ENCODE measurements at places on chromosomes 7 and 10.

DNA sequence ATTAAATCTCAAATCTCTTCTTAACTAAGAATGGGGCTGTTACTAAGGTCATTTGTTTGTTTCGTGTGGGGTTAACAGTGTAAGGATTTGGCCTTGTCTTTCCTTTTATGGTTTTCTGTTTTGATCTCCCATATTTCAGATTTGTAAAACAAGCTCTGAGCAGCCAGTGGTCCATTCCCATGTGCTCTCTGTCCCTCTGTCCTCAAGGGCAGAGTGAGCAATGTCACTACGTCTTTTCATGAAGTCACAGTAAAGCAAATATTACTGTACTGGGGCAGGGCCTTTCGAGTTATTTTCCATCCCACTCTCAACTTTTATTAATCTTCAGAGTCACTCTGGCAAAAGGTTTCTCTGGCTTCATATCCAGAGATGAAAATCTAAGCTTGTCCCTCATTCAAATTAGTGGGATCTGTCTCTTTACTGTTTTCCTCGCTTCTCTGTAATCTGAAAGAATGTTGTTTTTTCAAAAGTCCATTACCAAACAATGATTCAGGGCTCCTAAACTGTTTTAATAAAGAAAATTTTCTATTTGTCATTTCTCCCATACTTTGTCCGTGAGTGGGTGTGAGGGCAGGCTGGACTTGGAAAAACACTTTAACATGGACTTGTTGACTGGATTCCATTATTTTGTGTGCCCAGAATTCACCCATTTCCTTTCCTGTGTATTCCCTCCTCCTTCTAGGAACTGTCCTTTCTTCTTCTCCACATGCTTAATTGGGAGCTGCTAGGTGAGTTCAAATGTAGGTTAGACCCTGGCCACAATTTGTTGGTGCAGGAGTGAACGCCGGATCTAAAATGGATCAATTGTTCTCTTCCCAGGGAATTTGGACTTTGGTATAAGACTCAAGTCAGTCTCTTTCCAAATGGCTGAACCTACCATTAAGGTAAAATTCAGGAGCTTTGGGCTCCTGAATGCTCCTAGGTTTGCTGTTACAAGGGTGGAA, 42.1 kb upstream of the NAMPT start:
- no peak for DNase-seq

GRCh38 chr10:109835257-109835656, 88.1 kb downstream of the XPNPEP1 start:
- DNase-seq = no peak

GRCh38 chr7:20529260-20529659, 86.2 kb upstream of the ABCB5 start:
- no peak for DNase-seq

DNA sequence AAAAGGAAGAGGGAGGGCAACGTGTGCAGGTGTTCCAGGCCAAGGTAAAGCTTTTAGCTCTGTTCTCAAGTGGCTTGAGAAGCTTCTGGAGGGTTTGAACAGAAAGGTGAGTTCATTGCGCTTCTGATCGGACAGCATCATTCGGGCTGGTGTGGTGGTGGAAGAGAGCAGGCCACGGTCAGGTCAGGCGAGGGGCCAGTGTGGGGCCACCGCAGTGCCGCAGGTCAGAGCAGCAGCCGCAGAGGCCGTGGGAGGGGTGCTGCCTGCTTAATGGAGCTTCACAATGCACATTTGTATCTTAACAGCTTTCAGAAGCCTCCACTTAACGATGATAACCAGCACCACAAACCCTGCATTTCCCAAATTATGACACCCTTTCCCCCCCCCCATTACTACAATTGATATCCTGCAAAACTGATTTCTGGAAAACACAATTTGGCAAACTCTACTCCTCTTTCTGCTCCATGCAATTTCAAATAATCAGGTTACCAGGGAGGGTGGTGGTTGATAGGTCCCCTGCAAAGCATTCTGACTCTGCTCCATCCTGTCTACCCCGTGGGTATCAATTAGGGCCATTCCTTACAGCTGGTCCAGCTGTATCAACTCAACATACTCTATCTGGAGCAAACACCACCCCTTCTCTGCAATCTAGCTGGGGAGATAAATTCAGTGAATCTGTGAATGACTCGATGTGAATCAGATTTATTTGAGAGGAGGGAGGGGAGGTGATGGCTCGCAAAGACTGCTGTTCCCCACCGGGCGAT, 162.9 kb downstream of the ACTR3B start:
- no peak for DNase-seq

- DNase-seq = no peak
These were observed 1.3 kb downstream of the LCOR start for GRCh38 chr10:96833220-96834001.

DNA sequence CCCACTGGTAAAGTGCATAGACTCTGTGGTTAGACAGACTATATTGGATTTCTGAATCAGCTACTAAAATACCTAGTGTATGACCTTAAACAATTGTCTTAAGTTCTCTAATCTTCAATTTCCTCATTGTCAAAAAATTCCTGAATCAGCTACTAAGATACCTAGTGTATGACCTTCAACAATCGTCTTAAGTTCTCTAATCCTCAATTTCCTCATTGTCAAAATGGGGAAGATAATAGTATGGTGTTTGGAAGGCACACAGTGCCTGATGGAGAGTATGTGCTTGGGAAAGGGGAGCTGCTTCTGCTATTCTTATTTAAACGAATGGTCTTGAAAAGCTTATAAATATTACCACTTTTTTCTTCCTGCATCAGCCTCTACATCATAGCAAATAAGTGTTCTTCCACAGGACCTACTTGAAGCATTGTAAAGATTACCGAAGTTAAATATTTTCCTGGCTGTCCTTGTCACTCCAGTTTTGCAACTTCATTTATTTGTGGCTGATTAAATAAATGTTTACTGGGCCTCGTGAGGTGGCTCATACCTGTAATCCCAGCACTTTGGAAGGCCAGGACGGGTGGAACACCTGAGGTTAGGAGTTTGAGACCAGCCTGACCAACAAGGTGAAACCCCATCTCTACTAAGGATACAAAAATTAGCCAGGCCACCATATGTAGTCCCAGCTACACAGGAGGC, 64.4 kb upstream of the ITGA8 start:
- DNase-seq = no peak

DNA sequence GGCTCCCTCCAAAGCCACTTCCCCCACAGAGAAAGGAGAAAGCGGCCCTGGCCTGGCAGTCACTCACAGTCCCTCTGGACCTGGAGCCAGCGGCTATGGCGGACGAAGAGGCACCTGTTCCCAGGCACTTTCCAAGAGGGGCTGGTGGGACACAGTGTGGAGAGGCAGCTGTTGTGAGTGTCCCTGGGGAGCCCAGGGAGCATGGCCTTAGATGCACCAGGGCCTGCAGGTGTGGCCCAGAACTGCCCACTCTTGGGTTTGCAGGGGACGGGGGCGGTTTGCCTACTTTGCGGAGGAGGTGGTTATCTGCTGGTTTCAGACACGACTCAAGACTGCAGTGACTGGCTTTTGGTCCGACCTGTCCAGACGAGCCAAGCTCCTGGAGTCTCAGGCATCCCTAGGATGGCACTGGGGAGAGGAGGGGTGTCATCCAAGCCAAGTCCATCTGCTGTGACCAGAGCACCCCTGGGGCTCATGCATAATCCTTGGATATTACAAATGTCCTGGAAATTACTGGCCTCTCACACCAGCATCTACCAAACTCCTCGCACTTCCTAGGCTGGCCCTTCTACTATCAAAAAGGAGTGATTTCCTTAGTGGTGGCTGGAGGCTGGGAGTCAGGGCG, 18.4 kb downstream of the CTBP2 start:
- no peak for DNase-seq

DNA sequence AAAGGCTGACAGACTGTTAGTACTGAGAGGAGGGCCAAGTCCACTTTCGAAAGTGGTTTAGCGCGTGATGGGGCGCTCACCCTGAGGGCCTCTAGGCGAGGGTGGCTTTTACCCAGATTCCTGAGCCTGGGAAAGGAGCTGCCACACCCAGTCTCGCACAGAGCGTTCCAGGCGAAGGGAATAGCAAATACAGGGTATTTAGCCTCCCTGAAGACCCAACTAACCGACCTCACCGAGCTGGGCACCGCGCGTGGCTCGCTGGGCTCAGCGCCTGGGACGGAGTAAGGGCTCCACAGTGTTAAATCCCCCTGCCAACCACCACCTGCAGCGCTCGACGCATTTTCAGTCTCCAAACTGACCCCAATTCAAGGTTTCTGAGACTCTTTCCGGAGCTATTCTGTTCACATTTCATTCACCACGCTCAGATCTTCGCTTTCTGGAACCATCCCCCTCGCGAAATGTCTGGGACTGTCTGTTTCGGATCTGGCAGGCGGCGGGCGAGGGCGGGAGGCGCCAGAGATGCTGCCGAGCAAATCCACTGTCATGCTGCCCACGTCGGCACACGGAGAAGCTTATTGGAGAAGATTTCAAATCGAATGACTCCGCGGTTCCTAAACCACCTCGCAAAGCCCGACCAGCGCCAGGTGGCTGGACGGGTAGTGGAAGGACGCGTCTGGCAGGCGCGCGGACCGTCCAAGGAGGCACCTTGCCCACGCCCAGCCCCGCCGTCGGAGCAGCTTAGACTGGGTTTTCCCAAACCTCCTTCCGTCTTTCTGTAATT, 1.4 kb upstream of the OSBPL3 start:
- DNase-seq = no peak

- no peak for DNase-seq
These were observed 49.9 kb downstream of the BLVRA start for GRCh38 chr7:43808410-43808809.

- DNase-seq = peak; percentile 72
These were observed 103.3 kb downstream of the GRB10 start for GRCh38 chr7:50679218-50680007.

GRCh38 chr7:147498081-147498480, 1092.5 kb upstream of the C7orf33 start:
- no peak for DNase-seq

DNA sequence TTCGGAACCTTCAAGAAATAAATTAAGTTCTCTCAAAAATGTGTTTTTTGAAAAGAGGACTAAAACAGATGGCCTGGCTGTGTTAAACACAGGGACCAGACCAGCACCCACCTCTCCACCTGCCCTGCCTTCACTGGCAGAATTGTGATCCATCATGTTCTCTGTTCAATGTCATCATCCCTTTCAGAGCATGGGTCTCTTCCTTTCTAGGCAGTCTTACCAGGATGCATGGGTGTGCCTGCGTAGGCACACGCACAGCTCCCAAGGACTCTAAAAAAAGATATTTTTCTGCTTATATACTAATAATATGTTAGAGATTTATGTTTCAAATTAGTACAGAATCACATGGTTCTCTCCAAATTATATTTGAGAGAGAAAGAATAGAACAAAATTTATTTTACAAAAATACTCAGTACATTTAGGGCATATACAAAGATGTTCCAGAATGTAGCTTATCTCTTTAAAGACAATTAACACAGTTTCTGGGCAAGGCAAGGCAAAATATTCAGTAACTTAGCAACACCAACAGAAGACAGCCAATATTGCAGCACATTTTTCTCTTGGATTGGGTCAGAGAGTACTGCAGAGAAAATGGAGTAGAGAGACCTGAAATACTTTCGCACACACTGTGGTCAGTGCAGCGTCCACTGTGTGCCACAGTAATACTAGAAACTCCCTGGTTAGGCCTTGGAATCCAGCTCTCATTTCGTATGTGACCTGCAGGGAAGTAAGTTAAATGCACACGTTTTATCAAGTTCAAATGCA, 52.8 kb downstream of the EGFR start:
- peak; percentile 85 for DNase-seq

DNA sequence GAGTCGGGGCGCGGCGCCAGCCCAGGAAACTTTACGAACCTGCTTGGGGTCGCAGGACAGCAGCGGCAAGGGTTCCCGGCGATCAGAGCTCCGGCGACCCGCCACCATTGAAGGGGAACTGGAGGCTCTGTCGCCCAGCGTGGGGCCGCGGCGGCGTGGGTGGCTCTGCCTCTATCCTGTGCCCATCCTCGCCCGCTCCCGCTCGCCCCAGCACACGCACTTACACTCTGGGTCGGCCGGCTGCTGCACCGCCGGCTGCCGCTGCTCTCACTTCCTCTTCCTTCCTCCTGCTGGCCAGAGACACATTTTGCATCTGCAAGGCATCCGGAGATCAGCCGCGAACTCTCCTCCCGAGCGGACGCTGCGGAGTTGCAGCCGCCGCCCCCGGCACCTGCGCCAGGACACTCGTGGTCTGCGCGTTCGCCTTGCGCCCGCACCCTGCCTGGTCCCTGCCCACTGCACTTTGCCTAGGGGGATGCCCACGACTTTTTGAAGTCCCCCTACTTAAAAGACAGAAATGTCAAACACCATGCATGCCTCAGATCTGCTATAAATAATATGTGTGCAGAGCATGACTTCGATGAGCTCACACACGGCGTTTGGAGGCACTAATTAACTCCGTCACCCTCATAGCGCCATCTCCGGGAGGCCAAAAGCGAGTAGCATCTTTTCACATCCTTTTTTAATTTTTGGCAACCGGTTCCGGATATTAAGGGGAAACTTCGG, at the start of gene ELMO1:
Gene ELMO1, minus strand, starts transcription at position 229 of the 726 bp plus-strand sequence. CDS start 106,174 bp downstream, outside the sequence.
- peak; percentile 57 for DNase-seq

GRCh38 chr7:41507686-41508268, 195.1 kb downstream of the INHBA start:
- DNase-seq = no peak

- DNase-seq = no peak
These were observed 65.1 kb downstream of the MGMT start for GRCh38 chr10:129531969-129532660.

DNA sequence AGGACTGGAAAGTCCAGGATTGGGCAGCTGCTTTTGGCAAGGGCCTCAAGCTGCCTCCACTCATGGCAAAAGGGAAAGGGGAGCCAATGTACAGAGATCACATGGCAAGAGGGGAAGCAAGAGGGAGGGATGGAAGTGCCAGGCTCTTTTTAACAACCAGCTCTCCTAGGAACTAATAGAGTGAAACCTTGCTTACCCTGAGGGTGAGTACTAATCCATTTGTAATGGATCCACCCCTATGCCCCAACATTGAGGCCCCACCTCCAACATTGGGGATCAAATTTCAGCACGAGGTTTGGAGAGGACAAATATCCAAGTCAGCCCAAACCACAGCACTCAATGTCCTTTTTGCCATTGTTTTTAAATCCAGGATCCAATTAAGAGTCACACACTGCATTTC, 12.5 kb downstream of the HABP2 start:
- DNase-seq = no peak

DNA sequence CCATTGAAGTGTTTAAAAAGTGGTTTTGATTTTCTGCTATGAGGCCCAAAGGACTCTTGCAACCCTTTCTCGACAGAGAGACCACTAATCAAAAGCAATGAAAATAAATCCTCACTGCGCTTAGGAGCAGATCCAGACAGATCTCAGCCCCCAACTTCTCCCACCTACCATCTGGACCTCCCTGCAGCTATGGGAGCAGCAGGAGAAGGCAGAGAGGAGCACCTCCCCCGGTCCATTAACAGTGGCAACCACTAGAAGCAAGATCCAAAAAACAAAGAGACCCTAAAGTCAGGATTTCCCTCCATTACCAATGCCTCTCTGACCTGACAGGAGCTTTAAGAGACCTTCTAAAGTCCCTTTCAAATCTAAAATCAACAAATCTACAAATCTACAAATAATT, 99.0 kb upstream of the LSM8 start:
- DNase-seq = no peak

- no peak for DNase-seq
These were observed 228.1 kb downstream of the BMPER start for GRCh38 chr7:34133356-34133982.

- no peak for DNase-seq
These were observed 316.6 kb upstream of the ANKRD30A start for GRCh38 chr10:36808625-36809362.

GRCh38 chr10:121873236-121873635, 54.6 kb downstream of the ATE1 start:
- no peak for DNase-seq

GRCh38 chr7:135368416-135369186, 135.0 kb downstream of the STRA8 start:
- DNase-seq = no peak
